Calu3 (cell line): ENCODE measurements at places on chromosomes 4 and X. TPM values are rescaled to one million over a fixed set of nuclear protein-coding genes. Genes with fewer than 3 reads are reported as not detected.

The SULT1B1 gene
- total RNA-seq: 0.26 and 0.27 TPM in 2 replicates

The DMRTC1 gene
- total RNA-seq: not detected in 2 replicates

The GAGE12E gene
- total RNA-seq: not detected in 2 replicates

The CSAG1 gene
- total RNA-seq: not detected in 2 replicates

The SPATA18 gene
- total RNA-seq: not detected in 2 replicates

The PAGE2 gene
- total RNA-seq: not detected in 2 replicates

The XAGE1A gene
- not detected in 2 replicates for total RNA-seq

The MAGEA8 gene
- not detected in 2 replicates for total RNA-seq
